CD14-positive monocyte (primary cell): ENCODE measurements at places on chromosomes 4 and X. TPM values are rescaled to one million over a fixed set of nuclear protein-coding genes. Genes with fewer than 3 reads are reported as not detected.

DNA sequence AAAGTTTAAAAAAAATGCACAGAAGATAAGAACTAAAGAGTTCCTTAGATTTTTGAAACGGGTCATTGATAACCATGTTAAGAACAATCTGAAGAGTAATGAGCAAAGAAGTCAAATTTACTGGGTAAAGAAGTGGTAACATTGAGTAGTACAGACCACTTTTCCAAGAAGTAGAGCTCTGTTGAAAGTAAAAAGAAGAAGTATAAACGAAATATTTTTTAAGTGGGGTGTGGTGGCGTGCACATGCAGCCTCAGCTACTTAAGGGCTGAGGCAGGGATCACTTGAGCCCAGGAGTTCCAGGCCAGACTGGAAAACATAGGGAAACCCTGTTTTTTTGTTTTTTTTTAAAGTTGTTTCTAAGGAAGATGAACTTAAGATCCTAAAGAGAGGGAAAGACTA, 68.5 kb downstream of the UBA6 start:
- H3K4me1 ChIP-seq, result no peaks in the 10 kb centered on the region
- DNase-seq, result no peak
- peaks cover 56% of the 10 kb centered on the region for H3K36me3 ChIP-seq
- no peaks in the 10 kb centered on the region for H3K27me3 ChIP-seq
- H3K27ac ChIP-seq, result peak overlapping the region; percentile 53

GRCh38 chrX:16119353-16120220, 3.8 kb upstream of the GRPR start:
- H3K36me3 ChIP-seq, result no peaks in the 10 kb centered on the region
- peak overlapping the region; percentile 8 for H3K4me3 ChIP-seq
- H3K4me1 ChIP-seq, result peaks cover 47% of the 10 kb centered on the region

DNA sequence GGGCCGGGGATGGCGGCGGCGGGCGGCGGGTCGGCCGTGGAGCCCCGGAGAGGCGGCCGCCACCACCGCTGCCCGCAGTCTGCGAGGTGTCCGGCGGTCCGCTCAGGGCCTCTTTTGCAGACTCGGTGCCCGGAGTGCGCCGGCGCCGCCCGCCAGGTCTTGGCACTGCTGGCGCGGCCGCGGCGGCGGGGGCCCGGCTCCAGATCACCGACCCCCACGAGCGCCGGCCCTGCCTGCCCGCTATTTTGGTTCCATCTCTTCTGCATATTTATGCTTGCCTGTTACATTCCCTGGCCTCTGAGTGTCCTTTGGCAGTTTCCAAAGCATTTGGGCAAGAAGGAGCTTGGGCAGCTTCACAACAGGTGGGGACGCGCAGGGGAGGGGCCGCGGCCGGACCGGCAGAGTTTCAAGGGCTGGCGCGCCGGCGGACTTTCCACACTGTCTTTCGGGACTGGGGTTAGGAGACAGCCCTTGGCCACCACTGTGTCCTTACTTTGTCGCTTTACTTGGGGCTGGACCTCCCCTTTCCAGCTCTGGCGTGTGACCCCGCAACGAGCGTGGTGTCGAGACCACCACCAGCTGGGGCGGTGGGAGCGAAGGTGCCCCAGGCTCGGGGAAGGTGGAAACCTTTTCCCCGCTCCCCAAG, 668 bp upstream of the TAPT1 start:
- H3K27ac ChIP-seq, result peak overlapping the region; percentile 92
- H3K27me3 ChIP-seq, result no peaks in the 10 kb centered on the region
- H3K36me3 ChIP-seq, result no peaks in the 10 kb centered on the region
- no peak for DNase-seq
- H3K4me3 ChIP-seq, result peak overlapping the region; percentile 93
- peaks cover 46% of the 10 kb centered on the region for H3K4me1 ChIP-seq

DNA sequence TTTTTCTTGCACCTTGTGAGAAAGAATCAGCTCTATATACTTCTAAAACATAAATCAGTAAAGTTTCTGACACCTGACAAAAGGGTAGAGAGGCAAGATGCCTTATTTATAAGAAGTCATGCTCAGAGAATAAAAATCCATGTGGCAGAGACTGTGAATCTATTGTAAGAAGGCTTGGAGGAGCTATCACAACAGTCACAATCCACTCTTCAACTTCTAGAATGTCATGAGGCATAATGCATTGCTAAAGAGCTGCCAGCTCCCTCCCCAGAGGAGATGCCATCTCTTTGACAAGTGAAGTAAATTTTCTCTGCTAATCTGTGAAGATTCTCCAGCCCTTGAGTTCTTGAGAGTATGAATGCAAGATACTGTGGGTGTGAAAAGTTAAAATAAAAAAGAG, 971.2 kb upstream of the IGFBP7 start:
- H3K4me3 ChIP-seq, result no peak overlapping the region
- no peak overlapping the region for H3K27ac ChIP-seq
- no peaks in the 10 kb centered on the region for H3K4me1 ChIP-seq
- H3K27me3 ChIP-seq, result no peaks in the 10 kb centered on the region

- peak overlapping the region; percentile 88 for H3K27ac ChIP-seq
- H3K4me1 ChIP-seq, result peaks cover 86% of the 10 kb centered on the region
- peak overlapping the region; percentile 63 for H3K4me3 ChIP-seq
Measured at GRCh38 chr4:1723131-1723801, 1.9 kb downstream of the TACC3 start.

DNA sequence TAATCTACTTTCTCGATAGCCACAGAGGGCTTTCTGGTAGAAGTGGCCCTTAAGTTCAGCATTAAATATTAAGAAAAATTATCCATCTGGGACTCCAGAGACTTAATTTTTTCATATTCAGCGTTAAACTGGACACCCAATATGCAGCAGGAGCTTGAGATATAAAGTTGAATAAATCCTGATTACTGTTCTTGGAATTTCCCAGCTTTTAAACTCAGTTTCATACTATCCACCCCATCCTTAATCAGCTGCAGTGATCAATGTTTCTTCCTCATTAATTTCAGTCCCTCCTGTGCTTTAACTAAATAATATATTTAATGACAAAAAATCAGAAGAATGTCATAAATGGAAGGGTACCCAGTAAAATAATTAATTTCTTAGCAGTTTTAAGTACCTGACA, 3.6 kb upstream of the FBXL5 start:
- peak overlapping the region; percentile 63 for H3K27ac ChIP-seq
- H3K4me3 ChIP-seq, result peak overlapping the region; percentile 46
- no peak for DNase-seq
- H3K4me1 ChIP-seq, result peaks cover 85% of the 10 kb centered on the region

DNA sequence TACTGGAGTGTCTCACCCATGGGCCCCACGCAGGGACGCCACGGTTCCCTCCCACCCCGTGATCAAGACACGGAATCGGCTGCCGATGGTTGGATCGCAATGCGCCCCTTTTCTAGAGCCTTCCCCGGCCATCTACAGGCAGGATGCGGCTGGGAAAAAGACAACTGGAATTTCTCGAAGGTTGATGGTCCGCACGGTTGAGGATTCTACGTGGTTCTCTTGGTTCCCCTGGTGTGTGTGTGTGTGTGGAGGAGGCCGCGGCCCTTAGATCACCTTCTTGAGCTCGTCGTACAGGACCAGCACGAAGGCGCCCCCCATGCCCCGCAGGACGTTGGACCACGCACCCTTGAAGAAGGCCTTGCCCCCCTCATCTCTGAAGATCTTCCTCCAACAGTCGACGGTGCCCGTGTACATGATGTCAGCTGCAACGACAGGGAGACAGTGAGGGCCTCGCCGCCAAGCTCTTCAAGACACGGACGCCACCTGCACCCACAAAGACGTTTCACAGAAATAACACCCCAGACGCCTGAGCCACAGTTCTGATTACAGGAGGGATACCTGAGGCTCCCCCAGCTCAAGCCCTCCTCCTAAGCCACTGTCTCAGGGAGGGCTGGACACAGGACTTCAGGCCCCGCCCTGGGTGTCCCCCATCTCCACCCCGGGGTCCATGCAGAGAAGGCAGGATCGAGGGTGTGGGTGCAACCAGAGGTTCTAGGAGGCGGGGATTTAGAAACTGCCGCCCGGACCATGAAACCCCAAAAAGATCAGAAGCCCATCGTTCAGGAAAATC, 5.4 kb downstream of the SLC25A6 start:
- H3K36me3 ChIP-seq, result peaks cover 76% of the 10 kb centered on the region
- no peak overlapping the region for H3K4me3 ChIP-seq
- no peak for DNase-seq
- no peak overlapping the region for H3K27ac ChIP-seq

DNA sequence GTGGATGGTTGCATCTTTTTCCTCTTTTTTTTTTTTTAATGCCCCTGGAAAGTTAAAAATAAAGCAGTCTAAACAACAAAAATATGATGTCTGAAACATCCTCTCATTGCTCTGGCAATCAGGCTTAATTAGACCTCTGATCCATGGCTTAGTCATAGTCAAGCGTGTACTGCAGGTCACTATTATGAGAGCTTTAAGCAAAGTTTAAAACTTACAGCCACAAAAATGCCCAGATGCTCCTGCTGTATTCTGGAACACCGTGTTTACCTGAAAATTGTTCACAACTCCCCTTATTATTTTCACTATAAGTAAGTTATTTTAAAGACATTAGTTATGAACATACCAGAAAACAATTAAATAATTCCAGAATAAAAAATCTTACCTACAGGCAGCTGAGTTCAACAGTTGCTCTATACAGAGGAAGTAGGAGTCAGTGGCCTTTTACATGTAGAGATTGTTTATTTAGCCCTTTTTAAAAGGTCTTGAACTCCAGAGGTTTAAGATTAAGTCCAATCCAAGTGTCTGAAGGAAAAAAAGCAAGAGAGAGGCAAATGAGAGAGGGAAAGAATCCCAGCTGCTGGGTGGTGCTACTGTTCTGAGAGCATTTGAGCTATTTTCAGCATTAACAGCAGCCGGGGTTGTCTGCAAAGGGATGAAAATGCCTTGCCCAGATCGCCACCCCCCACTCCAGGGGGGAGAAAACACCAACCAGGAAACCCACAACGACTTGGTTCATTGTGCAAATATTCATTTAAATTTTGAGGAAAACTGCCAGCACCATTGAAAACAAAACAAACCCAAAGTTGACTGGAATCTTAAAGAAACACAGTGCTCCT, 36.9 kb downstream of the SORBS2 start:
- no peak overlapping the region for H3K4me3 ChIP-seq
- H3K27ac ChIP-seq, result no peak overlapping the region
- H3K27me3 ChIP-seq, result peaks cover 8% of the 10 kb centered on the region
- H3K4me1 ChIP-seq, result no peaks in the 10 kb centered on the region
- H3K36me3 ChIP-seq, result no peaks in the 10 kb centered on the region

DNA sequence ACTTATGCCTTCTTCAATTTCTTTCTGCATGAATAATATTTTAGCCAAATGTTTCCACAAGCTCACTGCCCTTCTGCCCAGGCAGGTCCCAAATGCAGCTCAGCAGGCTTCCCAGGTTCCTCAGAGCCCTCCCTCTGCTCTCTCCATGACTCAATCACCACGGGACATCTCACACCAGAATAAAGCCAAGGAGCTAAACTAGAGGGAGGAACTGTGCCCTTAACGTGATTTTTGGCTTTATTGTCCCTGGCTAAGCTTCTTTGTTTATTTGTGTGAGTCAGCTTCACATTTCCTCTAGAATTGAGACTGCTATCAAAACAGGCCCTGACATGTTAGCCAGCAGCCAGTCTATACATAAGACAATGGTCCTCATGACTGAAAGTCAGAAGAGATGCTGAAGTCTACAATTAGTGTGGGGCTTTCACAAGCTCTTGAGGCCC, 186.4 kb upstream of the GALNT7 start:
- H3K36me3 ChIP-seq, result no peaks in the 10 kb centered on the region
- H3K4me3 ChIP-seq, result no peak overlapping the region
- H3K27me3 ChIP-seq, result no peaks in the 10 kb centered on the region
- DNase-seq, result no peak

GRCh38 chrX:689983-690382, 59.4 kb downstream of the SHOX start:
- no peak overlapping the region for H3K4me3 ChIP-seq
- no peaks in the 10 kb centered on the region for H3K27me3 ChIP-seq
- no peak for DNase-seq
- H3K4me1 ChIP-seq, result no peaks in the 10 kb centered on the region
- no peaks in the 10 kb centered on the region for H3K36me3 ChIP-seq

DNA sequence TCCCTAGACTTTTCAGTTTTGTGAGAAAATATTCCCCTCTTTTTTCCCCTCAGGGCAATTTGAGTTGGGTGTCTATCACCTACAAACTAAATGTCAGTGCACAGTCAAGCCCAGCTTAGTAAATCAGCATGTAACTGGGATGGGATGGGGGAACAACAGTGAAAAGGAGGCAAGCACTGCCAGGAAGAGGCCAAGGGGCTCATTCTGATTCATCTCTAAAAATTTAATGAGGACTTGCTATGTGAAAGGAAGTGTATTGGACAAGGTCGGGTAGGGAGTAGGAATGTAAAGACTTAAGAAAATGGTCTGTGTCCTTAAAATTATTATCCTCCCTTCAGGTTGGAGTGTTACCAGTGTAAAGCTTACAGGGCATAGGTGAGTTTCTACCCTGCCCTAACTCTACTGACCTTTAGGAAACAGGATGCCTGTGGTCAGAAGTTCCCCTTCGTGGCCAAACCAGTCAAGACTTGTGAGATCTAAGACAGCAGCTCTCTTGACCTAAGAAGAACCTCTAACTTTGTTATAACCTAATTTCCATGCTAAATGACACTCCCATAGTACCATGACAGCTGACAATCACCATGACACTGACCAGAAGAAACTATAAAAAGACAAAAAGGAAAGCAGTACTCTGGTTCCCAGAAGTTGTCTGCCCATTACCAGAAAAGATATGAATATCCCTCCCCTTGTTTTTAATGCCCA, 194.4 kb upstream of the LDB2 start:
- no peaks in the 10 kb centered on the region for H3K27me3 ChIP-seq
- H3K27ac ChIP-seq, result no peak overlapping the region
- no peak overlapping the region for H3K4me3 ChIP-seq
- no peaks in the 10 kb centered on the region for H3K4me1 ChIP-seq

DNA sequence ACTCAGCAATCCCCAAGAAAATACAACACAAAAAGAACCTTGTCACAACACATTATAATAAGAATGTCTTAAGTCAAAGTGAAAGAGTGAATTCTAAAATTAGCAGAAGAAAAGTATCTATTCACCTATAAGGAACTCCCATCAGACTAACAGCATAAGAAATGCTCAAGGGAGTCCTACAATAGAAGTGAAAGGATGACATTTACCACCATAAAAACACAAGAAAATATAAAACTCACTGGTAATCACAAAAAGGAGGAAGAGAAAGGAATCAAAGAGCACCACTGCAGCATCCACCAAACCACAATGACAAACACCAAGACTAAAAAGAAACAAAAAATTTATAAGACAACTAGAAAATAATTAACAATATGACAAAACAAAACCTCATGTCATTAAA, 257.0 kb upstream of the AGTR2 start:
- no peak overlapping the region for H3K27ac ChIP-seq
- H3K36me3 ChIP-seq, result no peaks in the 10 kb centered on the region
- H3K4me1 ChIP-seq, result no peaks in the 10 kb centered on the region
- no peaks in the 10 kb centered on the region for H3K27me3 ChIP-seq
- no peak for DNase-seq

- no peaks in the 10 kb centered on the region for H3K4me1 ChIP-seq
- DNase-seq, result no peak
- no peaks in the 10 kb centered on the region for H3K36me3 ChIP-seq
Measured at GRCh38 chr4:120266602-120267001, 200.0 kb upstream of the MAD2L1 start.

Gene CLCN5
- polyA plus RNA-seq, result 1.3 and 4.1 TPM in 2 replicates

Gene NUP62CL
- polyA plus RNA-seq, result 0.09 TPM in 1 of 2 replicates, not detected in the other
